ENCODE measurements at places on chromosomes 5 and 9.

GRCh38 chr5:181281077-181281983 lies 20.4 kb upstream of the TRIM52 start:
- DNase-seq, result no peak

- no peak for DNase-seq
Measured at GRCh38 chr5:73768-74502, 18.0 kb upstream of the PLEKHG4B start.

- DNase-seq, result no peak
Measured at GRCh38 chr9:85055506-85056202, 386.1 kb downstream of the NTRK2 start.

- no peak for DNase-seq
Measured at GRCh38 chr5:109681763-109682162, 8.0 kb upstream of the MAN2A1 start.

DNA sequence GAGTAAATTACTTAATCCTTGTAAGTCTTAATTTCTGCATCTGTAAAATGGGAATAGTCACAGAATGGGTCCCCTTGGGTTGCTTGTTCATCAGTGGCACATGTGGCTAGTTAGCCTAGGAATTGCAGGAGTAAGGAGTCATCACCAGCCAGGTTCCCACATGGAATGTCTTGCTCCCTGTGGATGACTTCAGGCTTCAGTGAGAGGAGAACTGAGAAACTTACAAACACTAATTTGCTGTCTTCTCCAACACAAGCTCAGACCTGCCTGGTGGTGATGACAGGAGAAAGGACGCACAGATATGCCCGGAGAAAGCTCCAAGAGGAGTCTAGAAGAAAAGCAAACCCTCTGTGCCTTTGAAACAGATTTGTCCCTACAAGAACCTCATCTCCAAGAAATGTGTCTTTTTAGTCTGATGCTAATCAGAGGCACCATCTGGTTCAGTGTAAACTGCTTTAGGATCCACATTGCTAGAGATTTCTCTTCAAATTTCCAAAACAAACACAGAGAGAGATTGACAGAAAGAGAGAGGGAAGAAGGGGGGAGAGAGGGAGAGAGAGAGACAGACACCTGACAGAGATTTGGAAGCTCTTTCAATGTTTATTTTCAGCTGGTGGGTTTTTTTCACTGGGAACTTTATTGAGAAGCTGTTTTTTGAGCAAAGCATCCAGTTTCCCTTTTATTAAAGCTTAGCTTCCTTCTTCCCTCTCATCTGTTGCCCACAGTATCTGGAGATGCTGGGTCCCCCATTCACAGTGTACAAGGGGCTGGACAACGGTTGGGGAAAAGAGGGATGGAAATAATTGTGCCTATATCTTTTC lies 128.3 kb downstream of the DOCK2 start:
- peak; percentile 33 for DNase-seq

DNA sequence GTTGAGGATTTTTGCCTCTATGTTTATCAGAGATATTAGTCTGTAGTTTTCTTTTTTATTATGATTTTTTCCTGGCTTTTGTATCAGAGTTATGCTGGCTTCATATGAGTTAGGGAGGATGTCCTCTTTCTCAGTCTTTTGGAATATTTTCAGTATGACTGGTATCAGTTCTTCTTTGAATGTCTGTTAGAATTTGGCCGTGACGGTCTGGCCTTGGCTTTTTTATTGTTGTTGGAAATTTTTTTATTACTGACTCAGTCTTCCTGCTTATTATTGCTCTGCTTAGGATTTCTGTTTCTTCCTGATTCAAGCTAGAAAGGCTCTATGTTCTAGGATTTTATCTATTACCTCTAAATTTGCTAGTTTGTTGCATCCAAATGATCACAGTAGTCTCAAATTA lies 421.9 kb downstream of the CDH10 start:
- peak; percentile 3 for DNase-seq

- DNase-seq, result no peak
Measured at GRCh38 chr9:12439267-12439666, 253.9 kb upstream of the TYRP1 start.

GRCh38 chr5:142994218-142994617 lies 224.0 kb downstream of the ARHGAP26 start:
- no peak for DNase-seq

DNA sequence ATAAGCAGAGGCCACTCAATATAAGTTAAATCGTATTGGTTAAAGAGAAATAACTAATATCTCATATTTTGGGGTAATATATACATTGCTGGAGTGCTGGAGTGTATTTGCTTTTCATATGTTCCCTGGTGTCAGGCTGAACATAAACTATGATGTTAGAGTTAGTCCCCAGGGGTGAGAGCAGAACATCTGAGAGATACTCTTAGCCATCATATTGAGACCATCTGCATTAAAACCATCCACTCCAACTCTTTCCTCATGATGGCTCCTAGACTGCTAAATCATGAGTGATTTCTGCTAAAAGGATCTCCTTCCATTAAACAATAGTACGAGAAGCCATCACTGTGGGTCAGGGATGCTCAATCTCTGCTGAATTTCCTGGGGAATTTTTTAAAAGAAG lies 436.2 kb downstream of the DTWD2 start:
- DNase-seq, result no peak

DNA sequence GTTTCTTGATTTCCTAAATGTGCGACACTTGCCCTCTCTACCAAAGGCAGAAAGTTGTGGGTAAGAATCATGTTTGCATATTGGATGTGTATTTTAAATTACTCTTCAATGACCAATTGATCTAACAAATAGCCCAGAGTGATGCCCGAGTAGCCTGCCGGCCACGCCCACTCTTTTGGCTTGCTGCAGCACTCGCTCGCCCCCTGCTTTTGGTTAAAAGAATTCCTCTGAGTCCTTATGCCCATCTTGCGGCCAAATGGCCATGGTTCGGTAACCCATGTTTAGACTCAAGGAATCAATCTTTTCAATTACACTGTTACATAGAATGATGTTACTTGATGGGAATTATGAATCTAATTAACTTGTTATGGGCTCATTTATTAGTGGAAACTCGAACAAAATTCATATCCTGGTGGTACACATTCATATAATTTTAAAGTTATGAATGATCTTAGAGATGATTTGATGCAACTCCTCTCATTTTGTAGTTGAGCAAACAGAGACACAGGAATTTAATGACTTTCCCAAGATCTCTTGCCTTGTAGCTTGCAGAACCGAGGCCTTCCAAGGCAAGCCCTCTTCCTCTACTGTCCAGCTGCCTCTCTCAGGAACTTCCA lies 36.5 kb downstream of the PPIC start:
- DNase-seq, result peak; percentile 75

GRCh38 chr5:174052636-174053035 lies 7.1 kb downstream of the NSG2 start:
- no peak for DNase-seq

DNA sequence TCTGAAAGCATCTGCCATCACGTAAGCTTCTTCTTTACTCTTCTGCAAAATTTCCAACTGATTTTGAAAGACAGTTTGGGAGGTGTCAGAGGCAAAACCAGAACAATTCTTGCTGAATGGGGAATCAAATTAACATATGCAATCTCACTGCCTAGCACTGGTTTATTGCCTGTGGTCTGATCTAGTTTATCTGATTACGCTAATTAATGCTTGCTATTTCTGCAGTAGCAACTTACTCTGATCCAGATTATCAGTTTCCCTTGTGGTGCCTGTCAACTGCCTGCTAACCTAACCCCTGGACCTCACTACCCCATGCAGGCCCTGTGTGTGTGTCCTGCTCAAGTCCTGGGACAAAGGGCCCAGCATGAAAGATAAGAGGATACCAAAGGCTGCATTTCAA lies 40.3 kb downstream of the CCDC125 start:
- no peak for DNase-seq

DNA sequence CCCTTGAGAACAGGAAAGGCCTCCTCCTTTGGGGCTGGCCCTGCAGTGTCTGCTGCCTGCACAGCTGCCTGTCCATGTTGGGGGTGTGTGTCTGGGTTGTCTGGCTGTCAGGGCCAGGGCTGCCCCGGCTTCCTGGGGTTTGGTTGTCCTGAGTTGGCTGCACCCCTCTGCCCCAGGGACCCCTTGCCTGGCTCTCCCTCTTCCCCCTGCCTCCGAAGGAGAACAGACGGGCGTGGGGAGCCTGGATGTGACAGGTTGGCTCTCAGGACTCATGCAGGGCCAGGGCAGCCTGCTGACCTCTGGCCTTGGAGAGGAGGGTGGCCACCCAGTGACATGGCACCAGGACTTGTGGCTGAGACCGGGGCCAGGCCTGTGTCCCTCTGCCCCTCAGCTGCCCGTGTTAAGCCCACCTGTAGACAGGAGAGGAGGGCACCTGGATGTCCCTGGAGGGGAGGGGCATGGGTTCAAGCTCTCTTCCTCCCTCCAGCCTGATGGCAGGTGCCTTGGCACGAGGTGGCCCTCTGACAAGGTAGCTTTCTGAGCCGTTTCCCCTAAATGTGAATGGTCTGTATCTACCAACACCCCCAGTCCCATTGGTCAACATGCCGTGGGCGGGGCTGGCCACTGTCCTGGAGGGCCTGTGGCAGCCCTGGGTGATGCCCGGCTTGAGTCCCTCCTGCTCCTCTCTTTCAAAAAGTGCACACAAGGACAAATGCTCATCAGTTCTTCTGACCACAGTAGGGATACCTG lies 34.9 kb downstream of the WNK2 start:
- DNase-seq, result no peak

GRCh38 chr9:137086531-137087408 lies at the start of gene MAN1B1:
MAN1B1 (plus strand) TSS chr9:137086985; CDS start chr9:137087000, 15 bp downstream.
- DNase-seq, result peak; percentile 99

- DNase-seq, result no peak
Measured at GRCh38 chr9:92332577-92333281, 7.0 kb downstream of the CENPP start.

DNA sequence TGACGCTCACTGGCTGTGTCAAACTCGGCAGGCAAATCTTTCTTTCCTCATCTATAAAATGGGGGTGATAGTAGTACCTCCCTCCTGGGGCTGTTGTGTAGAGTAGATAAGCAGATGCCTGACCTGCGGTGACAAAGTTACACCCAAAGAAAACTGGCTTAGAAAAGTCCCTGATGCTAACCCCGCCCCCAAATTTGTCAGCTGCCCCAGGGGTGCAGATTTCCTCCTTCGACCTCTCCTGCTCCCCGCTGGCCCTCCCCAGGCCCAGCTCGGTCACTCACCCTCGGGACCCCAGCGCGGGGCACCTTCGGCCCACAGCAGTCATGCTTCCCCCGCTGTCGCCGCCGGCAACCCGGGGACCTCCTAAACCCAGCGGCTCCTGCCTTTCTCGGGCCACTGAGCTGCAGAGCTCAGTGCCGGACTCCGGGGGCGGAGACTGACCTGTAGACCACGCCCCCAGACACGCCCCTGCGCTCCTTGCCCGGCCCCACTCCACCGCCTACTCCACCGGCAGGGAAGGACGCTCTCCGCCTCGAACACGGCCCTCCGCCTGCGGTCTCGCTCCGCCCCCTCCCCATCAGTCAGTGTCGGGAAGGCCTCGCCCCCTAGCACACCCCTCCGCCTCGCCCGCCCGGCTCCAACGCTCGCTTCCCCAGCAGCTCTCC lies 7.4 kb downstream of the SH2D3C start:
- peak; percentile 96 for DNase-seq

GRCh38 chr9:94441796-94442195 lies 113.1 kb upstream of the PCAT7 start:
- DNase-seq, result no peak

- DNase-seq, result peak; percentile 81
Measured at GRCh38 chr5:122099060-122099790, 21.2 kb upstream of the LOX start.

- DNase-seq, result no peak
Measured at GRCh38 chr9:93818827-93819472, 136.2 kb downstream of the BARX1 start.

- peak; percentile 66 for DNase-seq
Measured at GRCh38 chr5:145347026-145347616, 488.0 kb downstream of the PRELID2 start.

DNA sequence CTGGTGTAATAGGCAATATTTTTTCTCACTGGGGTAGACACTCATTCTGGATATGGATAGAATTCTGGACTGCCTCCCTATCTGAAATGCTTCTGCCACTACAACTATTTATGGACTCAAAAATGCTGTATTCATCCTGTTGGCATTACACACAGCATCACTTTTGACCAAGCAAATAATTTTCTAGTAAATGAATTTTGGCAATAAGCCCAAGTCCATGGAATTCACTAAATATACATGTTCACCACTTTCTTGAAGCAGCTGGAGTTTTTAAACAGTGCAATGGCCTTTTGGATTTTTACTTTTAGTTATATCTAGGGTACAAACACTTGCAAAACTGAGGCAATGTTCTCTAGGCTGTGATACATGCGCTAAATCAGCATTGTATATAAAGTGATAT lies 724.9 kb upstream of the EDIL3 start:
- no peak for DNase-seq

- no peak for DNase-seq
Measured at GRCh38 chr5:134034326-134034725, 29.6 kb upstream of the VDAC1 start.

DNA sequence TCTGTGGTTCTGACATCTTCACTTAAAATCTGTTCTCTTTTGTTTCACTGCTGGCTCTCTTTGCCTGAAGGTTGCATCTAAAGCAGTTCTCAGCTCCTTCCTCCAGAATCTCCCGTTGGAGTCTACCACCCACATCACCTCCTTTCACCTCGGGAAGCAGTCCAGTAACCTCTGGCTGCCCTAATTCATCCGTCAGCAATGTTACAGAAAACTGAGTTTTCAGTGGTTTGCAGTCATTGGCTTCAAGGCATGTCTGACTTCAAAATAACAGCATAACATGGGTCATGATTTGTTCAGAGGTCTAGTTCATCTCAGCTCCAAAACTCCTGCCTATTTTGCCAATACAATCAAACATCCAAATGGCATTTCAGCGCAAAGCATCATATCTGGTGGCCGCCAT lies 107.7 kb downstream of the GOLPH3 start:
- DNase-seq, result no peak

DNA sequence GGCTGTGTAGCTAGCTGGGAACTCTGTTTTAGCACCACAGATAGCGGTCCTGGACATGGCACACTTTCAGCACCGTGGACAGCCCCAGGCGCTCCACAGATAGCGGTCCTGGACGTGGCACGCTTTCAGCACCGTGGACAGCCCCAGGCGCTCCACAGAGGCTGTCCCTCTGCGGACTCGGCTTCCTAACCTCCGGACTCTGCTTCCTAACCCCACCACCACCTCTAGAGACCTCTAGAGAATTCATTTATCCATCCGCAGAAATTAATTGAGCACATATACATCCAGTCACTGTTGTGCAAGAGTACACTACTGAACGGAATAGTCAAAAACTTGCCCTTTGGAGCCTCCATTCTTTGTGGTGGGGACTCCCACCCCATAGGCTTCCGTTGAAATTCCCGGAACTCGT lies 27.4 kb downstream of the UNC5A start:
- peak; percentile 94 for DNase-seq

- no peak for DNase-seq
Measured at GRCh38 chr9:357560-357959, 142.9 kb downstream of the DOCK8 start.

- no peak for DNase-seq
Measured at GRCh38 chr5:61559722-61560121, 227.7 kb downstream of the ZSWIM6 start.

DNA sequence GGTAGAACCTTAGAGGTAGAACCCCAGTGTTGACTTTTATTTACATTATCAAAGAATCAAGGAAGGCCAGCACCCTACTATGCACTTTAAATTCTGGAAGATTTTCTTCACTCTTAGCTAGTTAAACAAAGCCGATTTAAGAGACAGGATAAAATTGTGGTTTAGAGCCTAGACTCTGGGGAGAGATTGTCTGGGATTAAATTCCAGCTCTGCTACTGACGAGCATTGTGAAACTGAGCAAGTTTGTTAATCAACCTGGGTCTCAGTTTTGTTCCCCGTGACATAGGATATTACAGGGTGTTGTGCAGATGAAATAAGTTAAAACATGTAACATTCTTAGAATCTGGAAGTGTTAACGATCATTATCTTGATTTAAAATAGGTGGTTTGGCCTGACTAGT lies 83.5 kb downstream of the FEM1C start:
- no peak for DNase-seq
